ENCODE measurements at places on chromosomes 6 and 20.
A peak's percentile ranks its signal among the peaks of the same experiment; 100 is the strongest.

GRCh38 chr20:8394308-8394945, 262.4 kb downstream of the PLCB1 start:
- DNase-seq, result no peak

GRCh38 chr20:35650632-35651031, 14.1 kb downstream of the CPNE1 start:
- no peak for DNase-seq

- DNase-seq, result no peak
These were observed 150.8 kb downstream of the SH3BGRL2 start for GRCh38 chr6:79781916-79782315.

DNA sequence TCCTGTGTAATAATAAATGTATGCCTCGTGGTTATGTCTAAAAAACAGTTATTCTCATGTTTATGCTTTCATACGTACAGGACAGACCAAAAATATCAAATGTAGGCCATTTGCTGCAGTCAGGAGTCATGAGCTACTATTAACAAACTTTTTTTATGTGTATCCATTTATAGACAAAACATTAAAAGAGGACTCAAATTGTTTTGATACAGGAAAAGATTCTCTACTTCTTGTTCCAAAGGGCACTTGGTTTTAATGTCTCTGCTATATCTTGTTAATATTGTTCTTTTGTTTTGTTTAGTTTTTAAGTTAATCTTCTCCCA, 155.2 kb downstream of the ZDHHC14 start:
- no peak for DNase-seq

- DNase-seq, result no peak
These were observed 360.1 kb downstream of the SAMD5 start for GRCh38 chr6:147868427-147869190.

GRCh38 chr6:113137426-113137825, 719.7 kb upstream of the MARCKS start:
- no peak for DNase-seq

- no peak for DNase-seq
These were observed 12.5 kb downstream of the WDR27 start for GRCh38 chr6:169689287-169689686.

DNA sequence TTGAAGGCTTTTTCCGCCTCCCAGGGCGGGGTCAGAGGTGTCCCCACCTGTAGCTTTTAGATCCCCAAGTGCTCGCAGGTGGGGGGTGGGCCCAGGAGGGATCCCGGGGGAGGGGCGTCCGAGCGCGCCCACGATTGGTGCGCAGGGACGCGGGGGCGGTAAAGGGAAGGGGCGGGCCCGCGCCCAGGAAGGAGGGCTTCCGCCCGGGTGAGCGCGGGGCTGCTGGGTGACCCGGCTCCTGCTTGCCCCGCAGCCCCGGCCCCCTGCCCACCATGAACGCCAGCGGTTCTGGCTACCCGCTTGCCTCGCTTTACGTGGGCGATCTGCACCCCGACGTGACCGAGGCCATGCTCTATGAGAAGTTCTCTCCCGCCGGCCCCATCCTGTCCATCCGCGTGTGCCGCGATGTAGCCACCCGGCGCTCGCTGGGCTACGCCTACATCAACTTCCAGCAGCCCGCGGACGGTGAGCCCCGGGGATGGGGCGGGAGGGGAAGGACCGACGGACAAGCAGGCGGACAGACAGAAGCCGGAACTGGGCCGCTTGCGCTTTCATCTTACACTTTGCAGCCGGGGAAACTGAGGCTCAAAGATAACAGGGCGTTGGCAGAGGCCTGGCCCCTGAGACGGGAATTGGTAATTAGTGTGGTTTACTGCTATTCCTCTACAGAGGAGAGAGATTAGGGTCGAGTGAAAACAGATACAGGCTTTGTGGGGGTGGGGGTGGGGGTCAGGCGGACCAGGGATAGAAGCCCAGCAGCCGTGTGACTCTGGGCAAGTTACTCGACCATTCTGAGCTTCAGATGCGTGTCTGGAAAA, at the start of gene PABPC1L:
PABPC1L (plus strand) TSS at position 189 of the 818 bp plus-strand sequence; CDS start at position 273, 84 bp downstream.
- peak; percentile 83 for DNase-seq

DNA sequence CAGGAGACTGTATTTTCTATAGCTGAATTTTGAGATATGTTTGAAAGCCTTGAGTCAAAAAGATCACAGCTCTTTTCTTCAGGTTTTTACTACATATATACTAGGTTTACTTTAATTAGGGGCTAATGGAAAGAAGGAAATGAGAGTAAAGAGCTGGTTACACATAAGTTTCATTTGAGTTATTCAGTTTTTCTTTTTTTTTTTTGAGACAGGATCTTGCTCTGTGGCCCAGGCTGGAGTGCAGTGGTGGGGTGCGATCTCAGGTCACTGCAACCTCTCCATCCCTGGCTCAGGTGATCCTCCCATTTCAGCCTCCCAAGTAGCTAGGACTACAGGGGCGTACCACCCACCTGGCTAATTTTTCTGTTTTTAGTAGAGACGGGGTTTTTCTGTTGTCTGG, 4.8 kb downstream of the ARFGEF2 start:
- no peak for DNase-seq

DNA sequence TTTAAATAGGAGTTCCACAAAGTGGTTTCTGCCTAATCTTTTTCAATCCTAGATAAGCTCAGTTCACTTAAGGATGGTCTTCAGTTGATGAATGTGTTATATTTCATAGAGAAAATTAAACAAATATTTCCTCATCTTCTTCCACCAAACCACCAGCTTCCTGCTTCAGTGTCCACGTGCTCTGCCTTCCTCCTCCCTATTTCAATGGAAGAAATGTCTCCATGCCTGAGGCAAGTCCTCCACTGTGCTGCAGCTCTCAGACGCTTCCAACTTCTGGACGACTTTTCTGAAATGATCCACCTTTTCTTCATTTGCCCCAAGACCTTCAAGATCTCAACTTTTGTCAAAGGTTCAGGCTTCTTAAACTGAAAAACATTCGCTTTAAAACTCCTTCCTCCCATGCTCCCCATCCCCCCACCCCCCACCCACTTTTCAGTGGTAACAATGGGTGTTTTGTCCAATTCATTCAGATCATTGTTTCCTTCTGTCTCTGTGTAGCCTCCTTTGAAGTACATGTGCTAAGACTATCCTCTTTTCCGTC, 25.3 kb upstream of the FABP7 start:
- no peak for DNase-seq

- no peak for DNase-seq
These were observed 183.4 kb downstream of the ANKRD60 start for GRCh38 chr20:58044931-58045555.

- DNase-seq, result no peak
These were observed 9.6 kb downstream of the JARID2 start for GRCh38 chr6:15255481-15255880.

- no peak for DNase-seq
These were observed 17.2 kb downstream of the TAB2 start for GRCh38 chr6:149334682-149335160.

GRCh38 chr6:57822896-57823358, 505.5 kb downstream of the PRIM2 start:
- DNase-seq, result no peak

GRCh38 chr6:111113336-111114086, 26.2 kb downstream of the SLC16A10 start:
- DNase-seq, result peak; percentile 28

DNA sequence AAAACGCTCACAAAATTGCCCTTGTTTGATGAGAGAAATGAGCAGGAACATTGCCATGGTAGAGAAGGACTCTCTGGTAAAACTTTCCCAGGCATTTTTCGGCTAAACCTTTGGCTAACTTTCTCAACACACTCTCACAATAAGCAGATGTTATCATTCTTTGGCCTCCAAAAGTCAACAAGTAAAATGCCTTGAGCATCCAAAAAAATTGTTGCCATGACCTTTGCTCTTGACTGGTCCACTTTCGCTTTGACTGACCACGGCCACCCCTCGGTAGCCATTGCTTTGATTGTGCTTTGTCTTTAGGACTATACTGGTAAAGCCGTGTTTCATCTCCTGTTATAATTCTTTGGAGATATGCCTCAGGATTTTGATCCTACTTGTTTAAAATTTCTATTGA, 41.1 kb upstream of the PREP start:
- DNase-seq, result no peak

DNA sequence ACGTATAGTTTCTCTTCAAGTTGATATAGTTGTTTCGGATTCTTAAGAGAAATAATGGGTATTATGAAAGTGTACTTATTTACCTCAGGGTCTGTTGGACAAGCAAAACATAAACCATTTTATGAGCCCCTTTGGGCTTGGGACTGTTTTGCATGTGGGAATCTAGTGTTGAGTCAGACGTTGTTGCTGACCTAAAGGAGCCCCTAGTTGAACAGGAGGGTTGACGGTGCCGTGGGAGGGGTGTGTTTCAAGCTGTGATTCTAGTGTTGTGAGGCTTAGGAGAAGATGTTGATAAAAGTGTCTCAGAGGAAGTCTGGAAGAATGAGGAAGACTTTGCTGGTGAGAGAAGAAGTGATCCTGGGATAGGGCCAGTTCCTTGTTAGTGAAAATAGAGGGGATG, 140.0 kb downstream of the ARID1B start:
- DNase-seq, result no peak

DNA sequence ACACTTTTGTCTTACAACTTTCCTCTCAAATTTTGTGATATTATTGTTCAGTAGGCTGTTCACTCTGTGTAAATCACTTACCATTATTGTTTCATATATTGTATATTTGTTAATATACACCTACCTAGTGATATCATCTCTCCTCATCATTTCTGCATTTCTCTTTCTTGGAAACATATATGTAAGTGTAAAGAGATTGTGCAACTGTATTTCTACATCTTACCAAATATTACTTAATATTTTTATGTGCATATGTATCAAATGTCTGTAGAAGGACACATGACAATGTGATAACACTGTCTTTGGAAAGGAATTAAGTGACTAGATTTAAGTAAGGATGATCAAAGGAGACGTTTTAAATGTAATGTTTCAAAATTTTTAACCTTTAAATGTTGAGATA, 30.2 kb downstream of the ZNF322 start:
- no peak for DNase-seq

DNA sequence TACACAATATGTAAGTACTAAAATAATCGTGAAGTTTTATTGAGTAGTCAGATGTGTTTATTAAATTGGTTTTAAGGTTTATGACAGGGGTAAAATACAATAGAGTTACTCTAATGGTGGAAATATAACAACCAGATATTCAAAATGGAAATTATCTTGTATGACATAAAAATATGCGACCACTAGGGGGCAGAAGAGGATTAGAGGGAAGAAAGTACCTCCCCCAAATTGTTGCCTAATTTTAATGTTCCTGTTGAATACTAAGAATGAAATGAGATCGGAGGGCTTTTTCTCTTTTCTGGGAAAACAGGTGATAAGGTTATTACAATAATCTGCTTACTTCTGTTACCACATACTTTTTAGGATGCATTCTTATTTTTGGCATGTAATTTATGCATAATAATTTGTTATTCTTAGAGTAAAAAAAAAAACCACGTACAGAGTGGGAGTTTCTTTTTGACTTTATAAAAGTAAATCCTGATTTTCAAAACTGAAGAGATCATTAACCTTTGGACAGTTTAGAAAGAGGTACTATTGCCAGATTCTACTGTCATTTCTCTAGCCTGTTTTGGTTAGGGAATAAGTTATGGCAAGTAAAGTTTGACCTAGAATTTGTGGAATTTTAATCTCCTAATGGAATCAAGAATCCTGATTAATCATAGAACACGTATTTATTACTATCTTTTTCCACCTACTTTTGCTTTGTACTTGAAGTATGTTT, 159.2 kb downstream of the CD109 start:
- DNase-seq, result no peak

DNA sequence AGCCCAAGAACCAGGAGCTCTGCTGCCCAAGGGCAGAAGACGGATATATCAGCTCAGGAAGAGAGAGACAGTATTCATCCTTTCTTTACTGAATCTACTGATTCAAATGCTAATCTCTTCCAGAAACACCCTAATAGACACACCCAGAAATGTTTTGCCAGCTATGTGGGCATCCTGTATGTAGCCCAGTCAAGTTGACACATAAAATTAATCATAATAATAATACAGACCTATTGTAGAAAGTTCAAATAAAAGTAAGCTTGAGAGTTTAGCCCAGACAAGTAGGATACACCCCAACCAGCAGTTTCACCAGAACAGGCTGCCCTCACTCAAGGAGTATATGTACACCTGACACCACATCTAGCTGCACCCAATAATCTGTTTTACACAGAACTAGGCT, 73.9 kb upstream of the VGLL2 start:
- no peak for DNase-seq

DNA sequence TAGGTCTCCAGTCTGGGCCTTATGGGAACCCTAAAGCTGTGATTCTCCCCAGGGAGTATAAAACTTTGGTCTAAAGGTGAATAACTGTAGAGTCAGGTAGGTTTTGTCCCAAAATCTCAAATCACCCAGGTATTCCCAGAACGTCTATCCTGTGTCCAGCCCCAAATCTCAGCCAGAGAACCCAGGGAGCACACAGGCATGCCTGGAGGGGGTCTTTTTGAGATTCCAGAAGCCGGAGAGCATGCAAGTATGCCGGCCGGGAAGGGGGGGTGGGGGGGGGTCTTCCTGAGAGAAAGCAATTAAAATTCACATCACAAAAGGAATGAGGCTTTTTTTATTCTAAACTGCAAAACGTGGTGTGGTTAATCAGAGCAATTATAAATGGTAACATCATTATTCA, 210.0 kb downstream of the PTPRT start:
- DNase-seq, result no peak

- peak; percentile 67 for DNase-seq
These were observed 593 bp downstream of the MMP24 start for GRCh38 chr20:35226884-35227681.

DNA sequence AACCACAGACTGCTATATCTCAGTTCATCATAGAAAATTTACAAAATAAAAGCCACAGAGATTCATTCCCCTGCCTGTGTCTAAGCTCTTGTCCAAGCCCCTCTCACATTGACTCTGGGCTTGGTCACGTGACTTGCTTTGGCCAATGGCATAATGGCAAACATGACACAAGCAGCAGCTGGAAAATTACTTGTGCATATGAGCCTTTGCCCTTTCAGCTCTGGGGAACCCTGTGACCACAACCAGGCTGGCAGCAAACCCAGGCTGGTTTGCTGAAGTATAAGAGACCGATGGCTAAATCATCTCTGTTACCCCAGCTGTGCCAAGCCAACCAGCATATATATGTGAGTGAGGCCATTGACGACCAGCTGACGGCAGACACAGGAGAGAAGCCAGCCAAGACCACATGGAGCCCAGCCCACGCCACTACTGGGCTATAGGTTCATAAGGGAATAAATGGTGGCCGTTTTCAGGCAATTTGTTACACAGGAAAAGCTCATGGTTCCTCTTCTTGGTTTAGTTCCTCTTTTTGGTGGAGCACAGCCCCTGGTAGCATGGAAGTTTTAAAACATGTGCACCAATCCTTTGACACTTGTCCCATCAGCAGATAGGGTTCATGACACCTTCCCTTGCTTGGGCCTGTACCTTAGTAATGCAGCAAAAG, 31.8 kb upstream of the RSPO4 start:
- no peak for DNase-seq

- DNase-seq, result no peak
These were observed 117.9 kb upstream of the SGK1 start for GRCh38 chr6:134435814-134436280.

DNA sequence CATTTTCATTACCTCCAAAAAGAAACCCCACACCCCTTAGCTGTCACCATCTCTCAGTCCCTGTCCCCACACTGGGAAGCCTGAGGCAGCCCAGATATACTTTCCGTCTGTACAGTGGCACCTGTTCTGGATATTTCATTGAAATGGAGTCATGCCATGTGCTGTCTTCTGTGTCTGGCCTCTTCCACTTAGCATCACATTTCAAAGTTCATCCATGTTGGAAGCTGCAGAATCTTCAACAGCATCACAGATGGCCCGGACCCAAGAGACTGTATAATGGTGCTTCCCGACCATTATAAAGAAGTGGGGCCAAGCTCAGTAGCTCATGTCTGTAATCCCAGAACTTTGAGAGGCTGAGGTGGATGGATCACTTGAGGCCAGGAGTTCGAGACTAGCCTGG, 58.4 kb downstream of the DLGAP4 start:
- no peak for DNase-seq

All from activated naive CD4-positive, alpha-beta T cell treated with anti-CD3 and anti-CD28 coated beads, Interleukin-2, amount 10 ng/mL, durations not matched to agents 7 days and 5 days (primary cell).